ENCODE measurements at places on chromosomes 2 and 18.

GRCh38 chr2:17762451-17762850 lies 8.5 kb downstream of the GEN1 start:
- no peak for DNase-seq

DNA sequence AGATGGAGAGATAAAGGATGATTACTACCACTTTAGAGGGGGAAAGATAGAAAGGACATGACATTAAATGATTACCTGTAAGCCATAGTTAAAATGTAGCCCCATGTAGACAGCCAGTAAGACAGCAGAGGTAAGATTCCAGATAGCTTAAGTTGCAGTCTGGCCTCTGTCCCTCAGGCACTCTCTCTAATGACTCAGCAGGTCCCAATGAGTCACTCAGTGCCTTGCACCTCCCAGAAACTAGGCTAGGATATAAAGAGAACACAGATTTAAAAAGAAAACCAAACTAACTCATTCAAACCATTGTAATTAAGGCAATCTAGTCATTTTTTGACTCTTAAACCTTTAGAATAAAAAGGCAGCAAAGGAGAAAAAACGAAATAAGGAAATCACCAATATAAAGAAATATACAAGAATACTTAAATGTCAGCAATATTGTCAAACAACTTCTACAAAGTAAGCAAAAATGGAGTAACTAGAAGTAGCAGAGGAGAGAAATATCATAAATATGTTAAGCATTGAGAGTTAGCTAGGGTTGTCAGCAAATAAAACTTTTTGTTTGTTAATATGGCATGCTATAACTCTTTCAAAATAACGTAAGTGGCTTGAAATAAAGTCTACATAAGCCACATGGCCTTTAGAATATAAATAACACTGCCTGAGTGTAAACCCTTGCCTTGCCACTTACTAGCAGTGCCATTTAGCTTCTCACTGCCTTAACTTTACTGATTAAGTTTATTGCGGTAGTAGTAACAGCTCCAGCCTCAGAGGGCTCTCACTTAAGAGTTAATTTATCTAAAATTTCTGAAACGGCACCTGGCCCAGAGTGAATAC lies 48.5 kb downstream of the SOCS6 start:
- no peak for DNase-seq

DNA sequence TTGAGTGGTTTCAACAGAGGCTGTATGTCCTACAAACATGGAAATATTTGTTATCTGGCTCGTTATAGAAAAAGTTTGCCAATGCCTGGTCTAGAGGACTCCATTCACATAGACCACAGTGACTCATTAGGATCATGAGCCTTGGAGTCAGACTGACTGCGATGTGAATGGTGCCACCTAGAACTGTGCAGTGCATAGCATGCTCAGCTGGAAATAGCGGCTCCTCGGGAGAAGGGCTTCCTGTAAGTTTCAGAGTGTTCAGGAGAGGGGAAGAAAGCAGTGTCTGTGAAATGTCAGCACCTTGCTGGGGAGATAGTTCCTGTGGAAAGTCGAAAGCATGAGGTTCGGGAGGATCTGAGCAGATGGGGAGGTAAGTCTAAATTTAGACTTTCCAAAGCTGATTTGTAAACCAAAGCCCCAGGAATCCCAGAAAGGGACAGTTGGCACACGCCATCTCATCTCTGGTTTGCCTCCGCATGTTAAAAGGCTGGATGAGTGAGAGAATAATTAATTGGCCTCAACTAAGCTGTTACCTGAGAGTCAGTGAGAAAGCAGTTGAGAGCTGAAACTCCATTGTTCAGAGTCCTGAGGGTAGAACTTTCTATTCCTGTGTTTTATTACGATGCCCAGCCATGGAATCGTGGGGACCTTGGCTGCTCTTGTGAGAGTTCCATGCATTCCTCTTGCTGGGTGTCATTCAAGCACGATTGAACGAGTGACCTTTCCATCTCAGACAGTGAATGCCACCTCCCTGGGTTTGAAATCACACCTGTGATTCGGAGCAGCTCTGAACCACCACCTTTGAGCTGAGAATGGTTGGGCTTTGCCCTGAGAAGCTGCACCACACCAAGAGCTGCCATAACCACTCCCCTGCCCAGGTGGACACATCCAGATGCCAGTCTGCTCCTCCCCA lies 99.5 kb downstream of the MAPK4 start:
- DNase-seq = no peak

DNA sequence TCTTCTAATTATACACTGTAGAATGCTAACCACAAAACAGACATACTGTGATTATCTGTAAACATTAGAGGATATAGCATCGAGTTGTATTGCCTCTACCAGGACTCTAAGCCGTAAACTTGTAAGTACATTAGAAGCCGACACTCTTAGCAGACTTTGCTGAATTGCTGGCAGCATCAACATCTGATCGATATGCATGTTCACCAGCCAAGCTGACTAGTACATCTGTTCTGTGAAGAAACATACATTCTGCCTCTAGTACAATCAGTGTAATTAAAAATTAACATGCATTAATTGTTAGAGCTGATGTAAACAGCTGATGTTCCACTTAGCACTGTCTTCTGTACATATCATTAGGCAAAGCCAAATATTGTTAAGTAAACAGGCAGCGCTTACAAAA lies 502.2 kb downstream of the NR4A2 start:
- no peak for DNase-seq

GRCh38 chr2:72142570-72143440 lies 4.9 kb downstream of the CYP26B1 start:
- DNase-seq = no peak

- no peak for DNase-seq
These were observed 46.0 kb downstream of the NPAS2 start for GRCh38 chr2:100865816-100866460.

GRCh38 chr2:139825726-139826125 lies 1045.5 kb upstream of the NXPH2 start:
- no peak for DNase-seq

- no peak for DNase-seq
These were observed 18.4 kb upstream of the SLC20A1 start for GRCh38 chr2:112627060-112628040.

- DNase-seq = no peak
These were observed 115.7 kb downstream of the PRKRA start for GRCh38 chr2:178335230-178335629.

Measured in activated T-helper 1 cell treated with Interleukin-2 at 50 U/mL for 16 hours (primary cell).